Amniotic stem cell (primary cell): ENCODE measurements at places on chromosomes 3 and 15.
A peak's percentile ranks its signal among the peaks of the same experiment; 100 is the strongest.

- no peak for DNase-seq
These were observed 133.3 kb downstream of the GRM7 start for GRCh38 chr3:6994081-6994668.

- DNase-seq: no peak
These were observed 71.3 kb upstream of the TBC1D23 start for GRCh38 chr3:100189444-100189964.

DNA sequence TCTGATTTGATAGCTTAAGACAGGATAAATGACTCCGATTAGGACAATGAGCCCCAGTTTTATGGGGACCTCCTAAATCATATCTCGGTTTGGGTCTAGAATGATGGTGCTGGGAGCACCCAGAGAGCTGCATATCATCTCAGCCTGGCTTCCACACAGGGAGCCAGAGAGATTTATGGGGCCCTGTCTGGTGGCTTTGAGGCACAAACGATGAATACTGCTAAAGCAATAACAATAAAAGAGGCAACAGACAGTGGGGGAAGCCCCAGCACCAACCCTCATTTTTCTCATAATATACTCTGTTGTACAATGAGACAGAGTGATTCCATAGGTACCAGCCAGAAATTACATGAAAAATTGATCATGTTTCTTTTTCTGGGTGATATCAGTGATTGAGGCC, 889.0 kb upstream of the CFAP20DC start:
- no peak for DNase-seq

- DNase-seq: no peak
These were observed 121.1 kb upstream of the ACP3 start for GRCh38 chr3:132196113-132196512.

DNA sequence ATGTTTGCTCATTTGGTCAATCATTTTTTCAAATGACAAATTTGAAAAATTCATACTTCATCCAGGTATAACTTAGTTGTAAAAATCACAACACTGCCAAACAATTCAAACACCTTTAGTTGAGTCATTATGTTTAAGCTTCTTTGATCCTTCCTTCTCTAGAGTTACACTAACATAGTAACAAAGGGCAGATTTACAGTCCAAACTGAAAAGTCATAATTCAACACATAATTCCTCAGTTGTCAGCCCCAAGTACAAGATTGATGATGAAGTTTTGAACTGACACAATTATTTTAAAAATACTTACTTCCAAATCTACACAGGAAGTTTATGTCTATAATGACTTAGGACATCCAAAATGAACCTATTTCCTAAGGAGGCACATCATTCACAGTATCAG, 264.1 kb downstream of the LSAMP start:
- DNase-seq: no peak

DNA sequence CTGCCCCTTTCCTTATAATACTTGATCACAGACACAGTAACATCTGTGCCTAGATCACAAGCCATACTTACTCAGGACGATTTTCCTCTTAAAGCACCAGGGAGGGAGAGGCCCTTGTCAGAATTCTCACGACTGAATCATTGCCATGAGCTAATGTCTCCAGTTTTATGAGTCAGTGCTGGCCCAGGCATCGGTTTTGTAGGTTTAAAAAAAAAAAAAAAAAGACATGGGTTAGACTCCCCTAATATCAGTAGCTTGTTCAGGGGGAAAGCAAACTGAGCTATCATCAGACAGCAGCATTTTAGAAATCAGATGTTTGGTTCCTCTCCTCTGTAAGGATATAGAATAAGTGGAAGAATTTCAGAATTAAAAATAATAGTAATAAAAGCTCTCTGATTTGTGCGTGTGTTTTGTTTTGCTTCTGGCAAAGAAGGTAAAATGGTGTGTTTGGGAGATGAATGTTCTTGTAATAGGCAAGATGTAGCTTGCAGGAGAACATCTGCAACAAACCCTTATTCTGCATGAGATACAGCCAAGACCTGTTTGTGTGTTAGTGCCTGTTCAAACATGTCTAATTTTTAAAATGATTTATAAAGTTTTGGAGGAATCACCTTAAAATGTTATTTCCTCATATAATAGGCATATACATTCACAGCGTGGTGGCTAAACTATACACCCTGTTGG, 193.6 kb downstream of the TP63 start:
- DNase-seq: peak; percentile 55

- no peak for DNase-seq
These were observed 122.1 kb downstream of the CNTN6 start for GRCh38 chr3:1214933-1215332.

DNA sequence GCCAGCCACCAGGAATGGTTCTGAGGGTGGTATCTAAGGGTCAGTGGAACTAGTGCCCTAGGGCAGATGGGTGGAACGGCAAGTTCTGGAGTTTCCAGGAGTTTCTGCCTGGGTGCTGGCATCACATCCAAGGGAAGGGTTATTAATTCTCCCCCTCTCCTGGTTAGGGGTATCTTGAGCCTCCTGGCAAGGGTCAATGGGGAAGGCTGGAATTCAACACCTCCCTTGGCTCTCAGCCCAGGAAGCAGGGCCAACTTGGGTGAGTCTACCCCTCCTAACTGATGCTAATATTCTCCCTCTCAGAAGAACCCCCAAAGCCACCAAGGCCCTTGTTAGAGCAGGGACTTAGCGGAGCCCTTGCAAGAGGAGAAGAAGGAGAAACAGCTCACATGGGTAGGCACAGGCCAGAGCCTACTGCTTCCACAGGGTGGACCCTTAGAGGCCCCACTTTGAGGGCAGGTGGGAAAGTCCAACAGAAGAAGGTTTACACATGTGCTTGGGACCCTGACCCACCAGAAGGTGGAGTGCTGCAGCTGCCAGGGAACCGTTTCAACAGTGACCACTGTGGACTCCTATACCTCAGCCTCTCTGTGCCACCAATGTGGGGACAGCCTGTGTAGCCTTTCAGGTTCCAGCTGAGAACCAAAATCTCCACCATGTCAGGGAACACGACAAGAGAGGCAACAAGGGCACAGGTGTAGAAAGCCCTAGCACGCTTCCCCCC, 3.3 kb downstream of the TMEM115 start:
- no peak for DNase-seq
